ENCODE measurements at places on chromosomes 16 and 17.

- DNase-seq, result no peak
These were observed 10.5 kb upstream of the CCDC182 start for GRCh38 chr17:57755480-57756070.

GRCh38 chr16:17930280-17930679 is 406.3 kb downstream of the NPIPA8 start:
- DNase-seq, result no peak

- DNase-seq, result no peak
These were observed 25.7 kb upstream of the FA2H start for GRCh38 chr16:74800216-74800871.

DNA sequence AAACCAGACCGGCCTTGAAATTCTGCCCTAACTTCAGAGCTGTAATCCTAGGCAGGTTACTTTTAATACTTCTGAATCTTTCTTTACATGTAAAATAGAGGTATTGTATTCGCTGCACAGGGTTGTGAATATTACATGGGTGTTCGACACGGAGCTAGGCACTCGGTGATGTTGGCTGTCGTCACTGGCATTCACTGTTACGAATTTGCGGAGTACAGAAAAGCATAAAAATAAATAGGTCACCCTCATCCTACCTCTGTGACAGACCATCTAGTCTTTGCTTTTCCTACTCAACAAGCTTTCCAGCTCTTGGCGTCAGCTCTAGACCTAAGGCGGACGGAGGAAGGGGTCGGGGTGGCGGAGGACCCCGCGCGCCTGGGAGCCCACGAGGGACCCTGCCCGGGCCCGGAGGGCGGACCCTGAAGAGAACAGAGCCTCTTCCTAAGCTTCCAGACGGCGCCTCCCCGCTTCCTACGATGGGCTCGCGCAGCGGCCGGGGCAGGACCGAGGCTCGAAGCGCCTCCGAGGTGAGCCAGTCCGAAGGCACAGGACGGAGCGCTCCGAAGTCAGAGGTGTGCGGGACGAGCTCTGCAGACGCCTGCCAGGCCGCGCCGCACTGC is 879 bp upstream of the SPG7 start:
- no peak for DNase-seq

- no peak for DNase-seq
These were observed 18.9 kb downstream of the MMP15 start for GRCh38 chr16:58044266-58045019.

DNA sequence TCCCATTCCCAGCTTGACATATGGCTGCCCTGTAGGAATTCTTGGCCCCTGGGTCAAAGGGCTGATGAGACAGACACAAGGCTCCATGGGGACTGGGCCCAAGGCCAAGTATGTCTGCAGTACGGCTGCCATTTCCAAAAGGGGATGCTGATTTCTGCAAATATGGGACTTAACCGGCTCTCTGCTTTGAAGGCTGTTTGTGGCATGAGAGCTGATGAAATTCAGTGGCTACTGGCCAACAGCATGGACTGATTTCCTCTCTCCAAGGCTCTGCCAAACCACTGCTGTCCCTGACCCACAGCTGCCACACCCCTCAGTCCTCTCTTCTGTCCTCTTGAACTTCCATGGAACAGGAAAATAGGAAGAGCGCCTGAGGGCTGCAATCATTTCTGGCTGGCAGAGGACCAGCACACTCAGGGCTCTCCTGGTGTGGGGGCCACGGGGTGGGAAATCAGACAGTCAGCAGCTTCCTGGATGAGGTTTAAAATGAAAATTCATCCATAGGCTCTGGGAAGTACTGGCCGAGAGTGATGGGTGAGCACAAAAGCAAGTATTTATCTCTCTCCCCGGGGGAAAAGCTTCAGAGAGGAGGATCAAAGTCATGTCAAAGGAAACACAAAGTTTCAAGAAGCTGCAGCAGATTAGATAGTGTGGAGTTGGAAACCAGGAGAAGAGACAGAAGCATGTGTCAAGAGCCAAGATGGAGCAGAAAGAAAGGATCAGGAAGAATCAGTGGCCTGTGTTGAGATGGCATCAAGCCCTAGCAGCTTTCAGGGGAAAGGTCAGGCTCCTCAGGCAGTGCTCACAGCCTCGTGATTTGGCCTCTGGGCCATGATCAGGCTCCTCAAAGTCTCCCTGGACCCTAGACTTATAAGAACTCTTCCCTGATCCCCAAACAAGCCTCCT is 64.1 kb upstream of the SREBF1 start:
- no peak for DNase-seq

- DNase-seq, result no peak
These were observed 7.9 kb downstream of the PRCD start for GRCh38 chr17:76547642-76548202.

- DNase-seq, result no peak
These were observed 800 bp downstream of the ZNF747 start for GRCh38 chr16:30533748-30534367.

GRCh38 chr17:8015957-8016631 is 13.7 kb downstream of the GUCY2D start:
- DNase-seq, result no peak

DNA sequence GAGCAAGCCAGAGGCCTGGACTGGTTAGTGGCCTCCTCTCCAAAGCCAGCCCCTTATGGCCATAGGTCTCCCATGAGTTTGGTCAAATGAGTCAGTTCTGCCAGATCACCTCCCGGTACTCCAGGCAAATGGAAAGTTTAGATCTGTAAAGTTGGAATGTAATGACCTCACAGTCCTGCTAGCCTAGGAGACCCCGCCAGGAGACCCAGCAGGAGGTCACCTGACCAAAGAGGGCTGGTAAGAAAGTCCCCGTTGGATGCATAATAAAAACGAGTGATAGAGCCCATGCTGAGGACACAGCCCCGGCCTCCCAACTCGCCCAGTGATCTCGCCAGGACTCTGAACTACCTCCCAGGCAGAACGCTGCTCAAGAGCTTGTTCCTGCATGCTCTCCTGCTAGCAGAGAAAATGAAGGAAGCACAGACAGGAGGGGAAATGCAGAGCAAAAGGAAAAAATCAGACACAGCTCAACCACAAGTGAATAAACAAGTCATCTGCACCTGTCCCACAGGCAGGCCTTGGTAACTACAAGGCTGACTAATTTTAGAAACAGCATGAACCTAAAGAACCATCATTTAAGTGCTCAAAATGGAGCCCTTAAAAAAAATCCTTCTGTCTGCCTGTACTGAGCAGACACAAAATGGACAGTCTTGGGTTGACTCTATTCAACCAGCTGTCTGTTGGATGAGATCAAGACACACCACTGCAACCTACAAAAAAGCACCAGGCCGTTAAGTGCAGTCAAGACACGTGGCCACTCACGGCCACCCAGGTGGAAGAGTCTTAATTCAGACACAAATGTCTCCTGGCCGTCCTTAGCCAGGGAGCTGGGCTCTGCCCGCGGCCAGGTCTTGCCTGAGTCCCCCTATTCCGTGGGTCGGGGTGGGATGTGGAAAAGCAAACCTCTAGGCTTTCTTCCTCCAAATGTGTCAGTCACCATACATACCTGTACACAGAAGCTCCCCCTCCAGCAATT is 9.2 kb downstream of the CDIP1 start:
- no peak for DNase-seq

GRCh38 chr17:55273579-55274354 is 9.0 kb downstream of the HLF start:
- no peak for DNase-seq

DNA sequence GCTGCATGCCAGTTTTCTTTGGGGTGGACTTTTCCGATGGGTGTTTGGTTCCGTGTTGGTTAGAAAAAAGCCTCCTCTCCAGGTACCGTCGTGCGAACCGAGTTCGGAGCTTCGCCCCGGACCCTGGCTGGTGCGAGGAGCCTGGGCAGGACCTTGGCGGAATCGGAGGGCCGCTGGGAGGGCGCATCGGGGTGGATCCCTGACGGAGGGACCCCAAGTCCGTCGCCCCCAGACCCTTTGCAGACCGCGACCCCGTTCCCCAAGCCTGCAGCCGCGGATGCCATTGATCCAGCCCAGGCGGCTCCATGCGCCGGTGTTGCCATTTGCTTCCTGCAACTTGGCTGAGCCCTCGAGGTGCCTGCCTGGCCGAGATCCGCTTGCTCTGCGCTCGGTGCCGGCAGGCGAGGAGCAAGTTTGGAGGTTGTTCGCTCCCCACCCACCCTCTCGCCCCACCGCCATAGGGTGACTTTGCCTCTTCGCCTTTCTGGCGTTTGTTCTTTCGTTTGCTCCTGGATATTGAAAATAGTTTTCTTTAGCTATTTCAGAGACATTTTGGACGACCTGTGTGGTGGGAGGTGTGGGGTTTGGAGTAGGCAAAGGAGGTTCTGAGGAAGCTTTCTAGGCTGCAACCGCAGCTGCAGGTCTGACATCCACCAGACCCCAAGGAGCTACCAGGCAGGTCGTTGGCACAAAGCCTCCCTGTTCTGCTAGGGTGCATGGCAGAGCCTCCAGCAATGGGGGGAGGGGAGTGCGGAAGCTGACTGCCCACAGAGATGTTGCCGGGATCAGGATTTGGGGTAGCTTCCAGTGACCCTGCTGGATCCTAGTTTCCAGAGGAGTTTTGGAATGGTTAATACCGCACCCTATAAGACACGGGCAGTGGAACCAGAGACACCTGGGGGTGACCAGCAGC is 58.2 kb downstream of the RAP1GAP2 start:
- DNase-seq, result no peak

GRCh38 chr17:1188812-1189504 is 9.2 kb upstream of the ABR start:
- DNase-seq, result no peak

DNA sequence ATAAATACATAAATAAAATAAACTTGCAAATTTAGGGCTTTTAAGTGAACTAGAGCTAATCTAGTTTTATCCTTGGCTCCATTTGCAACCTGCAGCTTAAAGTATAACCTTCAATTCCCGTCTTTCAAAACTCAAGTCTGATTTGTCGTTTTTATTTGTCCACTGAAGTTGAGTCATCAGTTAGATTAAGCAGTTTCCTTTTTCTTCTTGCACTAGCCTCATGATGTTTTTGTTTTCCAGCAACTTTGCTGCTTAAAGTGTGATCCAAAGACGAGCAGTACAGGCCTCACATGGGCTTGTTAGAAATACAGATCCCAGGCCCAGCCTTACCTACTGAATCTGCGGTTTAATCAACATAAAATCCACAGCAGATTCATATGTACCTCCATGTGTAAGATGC is 13.8 kb downstream of the ARSG start:
- no peak for DNase-seq

- no peak for DNase-seq
These were observed 134.3 kb downstream of the HAPSTR1 start for GRCh38 chr16:9225527-9226316.

Data from activated naive CD4-positive, alpha-beta T cell (primary cell).